Breast epithelium (tissue), 4 donors: ENCODE measurements at places on chromosomes 13 and 19. TPM values are rescaled to one million over a fixed set of nuclear protein-coding genes. Genes with fewer than 3 reads are reported as not detected.

The SYNE4 gene
- 0.16 TPM for total RNA-seq

The CBY2 gene
- not detected for total RNA-seq

DNA sequence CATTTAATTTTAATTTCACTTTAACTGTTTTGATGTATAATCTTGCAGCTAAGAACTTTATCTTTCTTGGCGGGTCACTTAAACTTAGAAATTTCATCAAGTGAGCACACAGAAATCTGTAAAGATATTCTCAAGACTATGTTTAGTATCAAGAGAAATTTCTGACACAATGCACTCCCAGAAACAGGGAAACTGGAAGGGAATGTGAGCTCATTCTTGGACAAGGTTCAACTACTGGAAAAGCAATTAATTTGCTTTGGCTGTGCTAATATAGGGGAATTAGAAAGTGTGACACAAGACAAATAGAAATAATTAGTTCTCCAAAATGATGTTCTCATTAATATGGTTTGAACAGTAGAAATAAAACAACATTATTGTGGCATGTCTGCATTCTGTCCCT lies 402.3 kb downstream of the DACH1 start:
- no peak for DNase-seq

- no peak for DNase-seq
Measured at GRCh38 chr13:80376554-80376953, 35.6 kb upstream of the SPRY2 start.

DNA sequence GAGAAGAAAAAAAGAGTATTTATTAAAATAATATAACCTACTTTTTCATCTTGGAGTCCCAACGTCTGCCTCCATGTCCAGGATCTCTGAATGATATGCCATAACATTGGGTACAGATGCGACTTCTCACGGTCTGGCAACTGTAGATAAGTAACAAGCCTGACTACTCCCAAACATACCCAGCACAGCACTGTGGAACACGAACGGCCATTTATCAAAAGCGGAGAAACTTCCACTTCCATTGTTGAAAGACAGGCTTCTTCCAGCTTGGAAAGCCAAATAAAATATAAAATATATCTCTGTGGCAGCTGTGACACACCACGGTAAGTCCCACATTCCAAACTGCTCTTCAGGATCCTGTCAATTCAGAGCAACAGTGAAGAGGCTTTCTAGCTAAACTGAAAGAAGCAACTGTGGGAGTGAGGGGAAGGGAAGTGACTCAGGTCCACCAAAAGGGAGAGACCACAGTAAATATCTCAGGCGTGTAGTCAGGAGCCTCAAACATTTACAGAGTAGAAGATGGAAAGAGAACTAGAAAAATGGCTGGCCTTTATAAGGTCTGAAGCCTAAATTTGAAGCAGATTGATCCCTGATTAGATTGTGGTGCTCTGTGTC lies 331.7 kb downstream of the LIG4 start:
- DNase-seq, result no peak
